ENCODE measurements at places on chromosomes 16 and 17.

- no peak for DNase-seq
These were observed 84.6 kb downstream of the GP2 start for GRCh38 chr16:20242568-20243255.

- no peak for DNase-seq
These were observed 10.5 kb downstream of the MMP28 start for GRCh38 chr17:35784895-35785294.

DNA sequence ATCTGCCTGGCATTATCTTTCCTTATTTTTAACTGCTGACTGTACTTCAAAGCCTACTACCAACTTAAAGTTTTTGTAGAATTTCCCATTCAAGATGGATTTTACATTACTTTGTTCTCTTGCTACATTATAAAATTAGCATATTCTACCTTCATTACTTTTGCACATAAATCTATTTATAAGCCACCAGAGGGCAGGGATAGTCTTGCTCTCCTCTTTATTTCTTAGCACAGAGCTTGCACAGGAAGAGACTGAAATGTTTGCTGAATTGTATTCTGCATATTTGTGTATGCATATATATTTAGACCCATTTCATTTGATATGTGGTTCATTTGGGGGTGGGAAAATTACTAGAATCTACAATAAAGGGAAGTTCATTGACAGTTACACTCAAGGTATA is 108.0 kb downstream of the SKAP1 start:
- no peak for DNase-seq

DNA sequence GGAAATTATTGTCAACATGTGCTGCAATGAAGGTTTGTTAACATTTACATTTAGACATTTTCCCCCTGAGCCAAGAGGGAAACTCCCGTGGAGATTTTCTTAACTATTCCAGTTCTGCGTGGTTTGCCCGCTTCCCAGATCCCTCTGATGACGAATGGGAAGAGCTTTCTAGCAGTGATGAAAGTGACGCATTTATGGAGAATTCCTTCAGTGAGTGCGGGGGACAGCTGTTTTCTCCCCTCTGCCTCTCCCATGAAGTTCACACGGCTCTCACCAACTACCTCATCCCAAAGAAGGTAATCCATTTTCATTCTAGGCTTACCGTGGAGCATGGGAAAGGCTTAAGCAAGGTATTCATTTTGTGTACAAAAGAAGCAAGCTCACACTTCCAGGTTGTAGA is 18.2 kb downstream of the HEATR3 start:
- no peak for DNase-seq

DNA sequence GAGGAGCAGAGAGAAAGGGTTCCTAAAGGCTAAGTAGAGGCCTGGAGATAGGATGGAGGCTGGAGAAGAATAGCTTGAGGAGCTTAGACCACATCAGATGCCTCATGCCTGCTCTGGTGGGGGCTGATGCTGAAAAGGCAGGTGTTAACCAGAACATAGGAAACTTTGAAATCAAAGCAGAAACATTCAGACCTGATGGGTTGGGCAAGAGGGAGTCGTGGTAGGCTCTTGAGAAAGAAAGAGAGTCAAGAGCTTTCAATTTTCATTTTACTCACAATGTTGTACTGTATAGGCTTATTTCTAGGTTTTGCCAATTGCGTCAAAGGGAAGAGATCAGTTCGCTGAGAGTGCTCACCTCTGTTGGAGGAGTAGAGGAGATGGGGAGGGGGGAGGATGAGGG is 406.6 kb upstream of the SALL1 start:
- no peak for DNase-seq

DNA sequence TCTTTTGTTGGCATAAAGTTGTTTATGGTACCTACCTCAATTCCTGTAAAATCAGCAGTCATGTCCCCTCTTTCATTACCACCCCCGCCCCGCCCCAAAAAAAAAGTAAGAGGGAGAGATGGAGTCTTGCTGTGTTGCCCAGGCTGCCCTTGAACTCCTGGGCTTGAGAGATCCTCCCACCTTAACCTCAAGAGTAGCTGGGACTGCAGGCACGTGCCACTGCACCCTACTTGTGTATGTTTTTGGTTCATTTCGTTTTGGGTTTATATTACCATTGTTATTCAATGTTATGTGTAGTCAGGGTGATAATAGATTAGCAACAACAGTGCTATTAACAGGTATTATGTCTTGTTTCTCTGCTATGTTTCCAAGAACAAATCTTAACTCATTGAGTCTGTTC is 15.9 kb downstream of the TNRC6C start:
- DNase-seq: no peak

GRCh38 chr16:56193951-56194726 is 2.9 kb downstream of the GNAO1 start:
- DNase-seq: peak; percentile 62

DNA sequence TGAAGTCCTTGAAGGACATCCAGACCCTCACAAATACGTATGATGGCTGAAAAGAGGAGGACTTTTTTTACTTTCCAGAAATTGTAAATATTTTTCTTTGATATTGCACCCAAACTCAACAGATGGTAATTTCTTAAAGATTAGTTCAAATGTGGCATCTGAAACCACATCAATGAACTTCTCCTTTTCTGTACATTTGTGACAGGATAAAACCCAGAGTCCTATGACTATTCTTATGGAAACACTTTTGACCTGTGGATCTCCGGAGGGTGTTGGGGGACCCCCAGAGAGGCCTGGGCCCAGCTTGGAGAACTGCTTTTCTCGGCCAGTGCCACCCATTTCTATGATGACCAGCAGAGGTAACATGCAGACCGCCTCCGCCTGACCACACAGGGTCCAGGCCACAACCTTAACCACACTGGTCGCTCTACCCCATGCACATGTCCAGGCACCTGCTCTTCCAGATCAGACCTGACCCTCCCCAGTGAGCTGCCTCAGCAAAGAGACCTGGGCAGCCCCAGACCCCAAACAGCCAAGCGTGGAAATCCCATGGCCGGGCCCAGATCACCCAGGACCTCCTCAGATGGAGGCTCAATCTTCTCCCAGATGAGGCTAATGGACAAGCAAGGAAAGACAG is 22.7 kb downstream of the RPH3AL start:
- no peak for DNase-seq

GRCh38 chr16:9658586-9658985 is 523.6 kb downstream of the GRIN2A start:
- DNase-seq: no peak

DNA sequence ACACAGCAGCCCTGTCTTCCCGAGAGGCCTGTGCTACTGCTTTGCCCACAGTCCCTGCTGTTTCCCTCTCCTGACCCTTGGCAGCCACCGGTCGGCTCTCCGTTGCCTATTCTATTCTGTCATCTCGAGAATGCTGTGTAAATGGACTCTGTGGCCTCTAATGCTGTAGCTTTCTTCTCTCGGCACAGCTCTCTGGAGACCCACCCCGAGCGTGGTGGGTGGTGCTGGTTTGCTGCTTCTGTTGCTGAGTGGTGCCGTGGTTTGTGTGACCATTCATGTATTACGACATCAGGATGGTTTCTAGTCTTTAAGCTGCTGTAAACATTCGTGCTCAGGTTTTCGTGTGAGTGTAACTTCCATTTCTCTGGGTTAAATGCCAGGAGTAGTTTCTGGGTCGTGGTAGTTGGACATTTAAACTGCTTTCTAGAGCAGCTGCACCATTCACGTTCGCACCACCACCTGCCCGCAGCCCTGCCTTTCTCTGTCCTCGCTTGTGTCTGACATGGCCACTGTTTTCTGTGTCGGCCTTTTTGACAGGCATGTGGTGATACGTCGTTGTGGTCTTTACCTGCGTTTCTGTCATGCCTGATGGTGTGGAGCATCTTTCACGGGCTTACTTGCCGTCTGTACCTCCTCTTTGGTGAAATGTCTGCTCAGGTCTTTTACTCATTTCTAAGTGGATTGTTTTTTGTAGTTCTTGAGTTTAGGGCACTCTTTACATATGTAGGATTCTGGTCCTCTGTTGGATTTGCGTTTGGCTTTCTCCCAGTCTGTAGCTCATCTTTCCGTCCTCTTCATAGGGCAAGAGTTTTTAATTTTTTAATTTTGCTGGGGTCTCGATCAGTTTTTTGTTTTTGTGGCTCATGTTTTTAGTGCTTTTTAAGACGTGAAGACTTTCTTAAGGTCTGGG is 47.7 kb upstream of the ZNF750 start:
- DNase-seq: no peak

GRCh38 chr17:48642059-48642842 is 16.1 kb upstream of the HOXB9 start:
- no peak for DNase-seq

DNA sequence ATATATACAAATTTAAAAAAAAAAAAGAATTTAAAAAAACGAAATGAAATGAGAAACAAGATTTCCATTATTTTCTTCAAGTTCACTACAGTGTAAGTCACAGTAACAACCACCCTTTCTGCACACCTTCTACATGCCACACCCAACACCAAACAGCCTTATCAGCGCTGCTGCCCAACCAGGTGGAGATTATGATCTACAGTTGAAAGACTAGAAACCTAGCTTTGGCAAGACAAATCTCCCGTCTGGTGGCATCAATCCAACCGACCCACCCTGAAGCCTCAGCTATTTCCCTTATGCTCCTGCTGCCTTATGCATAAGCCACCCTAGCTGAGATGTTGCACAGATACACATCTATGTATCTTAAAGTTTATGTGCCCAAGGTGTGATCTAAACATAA is 60.8 kb downstream of the PARN start:
- DNase-seq: no peak

DNA sequence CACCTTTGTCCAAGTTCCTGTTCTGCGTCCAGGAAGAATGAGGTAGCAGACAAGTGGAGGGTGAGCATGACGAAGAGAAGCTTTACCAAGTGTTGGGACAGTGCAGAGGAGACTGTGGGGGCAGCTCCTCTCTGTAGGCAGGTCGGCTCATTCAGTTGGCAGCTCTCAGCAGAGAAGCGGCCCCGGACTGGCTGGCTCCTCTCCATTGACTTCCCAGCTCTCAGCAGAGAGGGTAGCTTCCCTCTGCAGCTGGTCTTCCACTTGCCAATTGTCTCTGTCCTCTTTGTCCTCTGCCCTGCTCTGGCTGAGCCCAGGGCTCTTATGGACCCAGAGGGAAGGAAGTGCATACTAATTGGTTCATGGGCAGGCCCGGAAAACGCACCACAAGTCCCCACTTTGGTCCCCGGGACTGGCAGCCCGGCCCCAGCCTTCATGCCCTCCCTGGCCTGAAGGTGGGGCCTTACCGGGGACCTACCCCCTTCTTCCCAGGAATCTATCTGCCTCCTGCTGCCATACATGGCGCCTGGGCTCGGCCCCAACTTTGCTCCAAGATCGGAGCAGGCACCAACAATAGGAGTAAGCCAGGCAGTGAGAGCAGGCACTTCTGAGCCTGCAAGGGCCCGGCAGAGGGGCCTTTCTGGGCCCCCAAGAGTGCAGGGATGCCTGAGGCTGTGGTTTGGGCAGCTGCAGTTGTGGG is 10.1 kb downstream of the KCTD5 start:
- DNase-seq: peak; percentile 74

- DNase-seq: no peak
These were observed 10.6 kb upstream of the IRX3 start for GRCh38 chr16:54297154-54297553.

DNA sequence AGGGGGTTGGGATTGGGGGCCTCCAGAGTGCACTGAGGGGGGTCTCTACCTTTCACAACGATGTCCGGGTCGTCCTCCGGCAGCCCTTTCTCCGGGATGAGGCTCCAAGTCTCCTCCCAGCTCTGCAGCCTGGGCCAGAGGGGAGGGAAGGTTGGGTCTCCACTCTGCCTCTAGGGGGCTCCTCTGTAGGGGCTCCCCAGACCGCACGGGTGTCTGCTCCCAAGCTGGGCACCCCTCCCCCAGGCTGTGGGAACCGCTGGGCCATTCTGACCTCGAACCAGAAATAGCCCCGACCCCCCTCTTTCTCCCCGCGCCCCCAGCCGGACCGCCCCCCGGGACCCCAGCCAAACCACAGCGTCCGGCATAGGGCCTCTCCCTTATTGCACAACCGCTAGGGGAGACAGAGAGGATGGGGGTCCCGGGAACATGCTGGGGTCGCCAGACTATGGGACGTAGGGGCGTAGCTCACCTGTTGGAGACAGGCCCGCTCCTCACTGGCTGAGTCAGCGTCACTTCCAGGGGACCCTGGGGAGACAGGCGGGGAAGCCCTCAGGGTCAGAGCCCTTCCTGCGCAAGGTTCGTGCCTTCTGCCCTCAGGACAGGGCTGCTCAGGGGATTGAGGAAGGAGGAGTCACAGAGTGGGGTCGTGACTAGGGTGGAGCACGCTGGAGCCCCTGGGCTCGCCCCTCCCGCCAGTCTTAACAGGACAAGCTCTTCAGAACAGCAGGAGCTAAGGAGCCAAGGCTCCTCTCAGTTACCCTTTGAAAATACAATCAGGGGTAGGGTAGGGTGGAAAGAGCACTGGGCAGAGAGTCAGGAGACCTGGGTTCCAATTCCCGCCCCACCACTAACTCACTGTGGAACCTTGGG is 2.7 kb downstream of the PLEKHH3 start:
- DNase-seq: peak; percentile 21

- no peak for DNase-seq
These were observed 1418.8 kb downstream of the CDH11 start for GRCh38 chr16:63702981-63703590.

DNA sequence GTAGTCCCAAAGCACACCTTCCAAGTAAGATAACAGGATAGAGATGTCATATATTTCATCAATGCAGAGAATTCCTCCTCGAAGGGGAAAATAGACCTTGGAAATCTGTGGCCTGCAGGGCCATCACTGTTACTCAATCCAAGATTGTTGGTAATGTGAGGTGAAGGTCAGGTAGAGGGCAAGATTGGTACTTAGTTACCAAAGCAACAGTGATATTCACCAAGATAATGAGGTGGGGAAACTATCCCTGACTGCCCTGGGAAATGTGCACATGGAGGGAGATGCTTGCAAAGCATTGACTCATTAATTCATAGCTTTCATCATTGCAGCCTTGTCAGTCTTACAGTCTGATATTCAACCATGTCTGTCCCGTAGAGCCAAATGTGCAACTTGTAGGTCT is 234.1 kb upstream of the MON1B start:
- DNase-seq: no peak

DNA sequence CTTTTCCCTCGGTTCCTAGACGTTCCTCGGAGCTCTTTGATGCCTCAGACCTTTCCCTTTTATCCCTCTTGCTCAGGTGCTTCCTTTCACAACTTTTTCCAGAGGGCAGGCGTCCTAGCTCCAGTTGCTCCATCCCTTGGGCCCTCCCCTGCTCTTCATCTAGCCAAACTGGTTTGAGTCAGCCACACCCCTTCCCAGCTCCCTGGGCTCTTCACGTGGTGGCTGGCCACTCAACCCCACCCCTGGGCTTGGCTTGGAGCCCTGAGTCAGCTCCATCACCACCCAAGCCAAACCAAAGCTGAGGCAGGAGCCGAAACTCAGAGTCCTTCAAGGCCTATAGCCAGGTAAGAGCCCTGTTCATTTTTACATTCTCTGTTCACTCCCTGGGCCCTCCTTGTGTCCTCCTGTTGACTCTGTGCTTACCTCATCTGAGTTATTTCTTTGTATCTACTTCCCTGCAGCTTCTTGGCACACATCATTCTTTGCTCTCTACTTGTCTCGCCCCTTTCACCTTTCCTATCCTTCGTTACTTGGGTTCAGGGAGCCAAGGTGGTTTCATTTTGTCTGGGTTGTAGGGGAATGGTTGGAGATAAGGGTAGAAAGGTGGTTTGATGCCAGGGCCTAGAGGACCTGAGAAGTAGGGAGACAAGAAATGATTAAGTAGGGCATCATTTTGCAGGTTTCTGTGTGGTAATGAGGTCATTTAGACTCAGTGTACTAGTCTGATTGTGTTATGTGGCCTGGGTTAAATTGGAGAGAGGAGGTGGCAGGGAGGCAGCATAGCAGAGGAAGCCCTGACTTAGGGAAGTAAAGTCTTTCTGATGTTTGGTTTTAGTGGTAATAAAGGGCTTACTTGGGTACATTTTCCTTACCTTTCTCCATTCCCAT is 7.6 kb upstream of the PHKG2 start:
- no peak for DNase-seq

GRCh38 chr16:31568577-31569359 is 41.1 kb downstream of the AHSP start:
- no peak for DNase-seq
